ENCODE measurements at places on chromosomes 7 and 10.
A peak's percentile ranks its signal among the peaks of the same experiment; 100 is the strongest.

- no peak for DNase-seq
Measured at GRCh38 chr10:130458509-130458908, 322.3 kb downstream of the GLRX3 start.

DNA sequence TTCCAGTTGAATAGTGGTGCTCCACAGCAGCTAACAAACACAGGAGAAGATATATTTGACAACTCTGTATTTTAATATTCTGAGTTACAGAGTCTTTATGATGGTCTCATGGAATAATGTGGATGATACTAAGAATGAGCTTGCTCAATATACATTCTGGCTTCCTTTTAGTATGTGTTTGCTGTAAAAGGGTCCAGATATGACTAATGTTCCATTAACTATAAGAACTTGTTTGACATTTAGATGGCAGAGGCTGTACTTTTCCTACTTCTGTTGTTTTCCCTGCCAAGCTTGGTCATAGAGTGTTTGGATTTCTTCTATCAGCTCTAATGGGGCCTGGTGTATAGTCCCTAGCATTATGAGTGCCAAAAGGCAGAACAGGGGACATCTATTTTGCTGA, 61.5 kb upstream of the GPR22 start:
- no peak for DNase-seq

DNA sequence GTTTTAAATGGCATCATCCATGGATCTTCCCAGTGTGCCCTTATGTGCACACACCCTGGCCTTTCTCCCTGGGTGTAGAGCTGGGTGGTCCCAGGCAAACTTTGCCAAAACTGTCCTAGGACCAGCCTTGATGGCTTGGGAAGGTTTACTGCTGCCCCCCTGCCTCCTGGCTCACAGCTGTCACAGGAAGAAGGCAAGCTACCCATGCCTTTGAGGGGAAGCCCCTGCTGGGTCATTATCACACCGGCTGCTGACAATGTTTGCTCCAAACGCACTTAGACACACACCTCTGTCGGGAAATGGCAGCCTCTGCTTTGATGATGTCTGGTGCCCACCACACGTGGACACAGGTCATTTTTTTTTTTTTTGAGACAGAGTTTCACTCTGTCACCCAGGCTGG, 25.2 kb upstream of the FIGNL1 start:
- DNase-seq, result no peak

DNA sequence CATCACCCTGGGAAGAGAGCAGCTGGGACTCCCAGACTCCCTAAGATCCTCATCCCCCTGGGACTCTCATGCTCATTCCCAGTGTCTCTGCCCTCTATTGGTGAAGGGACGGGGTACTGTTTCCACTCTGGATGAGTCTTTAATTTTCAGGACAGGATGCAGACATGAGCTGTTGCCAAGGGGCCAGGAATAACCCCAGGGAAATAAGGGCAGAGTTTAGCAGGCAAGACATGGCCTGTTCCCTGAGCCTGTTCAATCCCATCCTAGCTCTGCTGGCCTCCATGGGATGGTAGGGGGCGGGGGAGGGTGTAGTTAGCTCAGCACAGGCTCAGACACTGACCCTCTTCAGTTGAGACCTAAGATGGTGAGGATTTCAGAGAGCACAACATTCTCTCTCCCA, 14.0 kb downstream of the C10orf105 start:
- DNase-seq, result no peak

GRCh38 chr7:1558841-1559625, 3.0 kb upstream of the TMEM184A start:
- no peak for DNase-seq

- DNase-seq, result peak; percentile 9
Measured at GRCh38 chr10:91006001-91006751, 85.3 kb upstream of the ANKRD1 start.

GRCh38 chr10:126235091-126235978, 152.9 kb downstream of the ADAM12 start:
- no peak for DNase-seq

GRCh38 chr10:83654689-83655088, 484.6 kb upstream of the GHITM start:
- DNase-seq, result no peak

- no peak for DNase-seq
Measured at GRCh38 chr7:22061775-22062174, 116.1 kb upstream of the CDCA7L start.

GRCh38 chr10:15419279-15419874, 48.3 kb upstream of the FAM171A1 start:
- DNase-seq, result no peak

DNA sequence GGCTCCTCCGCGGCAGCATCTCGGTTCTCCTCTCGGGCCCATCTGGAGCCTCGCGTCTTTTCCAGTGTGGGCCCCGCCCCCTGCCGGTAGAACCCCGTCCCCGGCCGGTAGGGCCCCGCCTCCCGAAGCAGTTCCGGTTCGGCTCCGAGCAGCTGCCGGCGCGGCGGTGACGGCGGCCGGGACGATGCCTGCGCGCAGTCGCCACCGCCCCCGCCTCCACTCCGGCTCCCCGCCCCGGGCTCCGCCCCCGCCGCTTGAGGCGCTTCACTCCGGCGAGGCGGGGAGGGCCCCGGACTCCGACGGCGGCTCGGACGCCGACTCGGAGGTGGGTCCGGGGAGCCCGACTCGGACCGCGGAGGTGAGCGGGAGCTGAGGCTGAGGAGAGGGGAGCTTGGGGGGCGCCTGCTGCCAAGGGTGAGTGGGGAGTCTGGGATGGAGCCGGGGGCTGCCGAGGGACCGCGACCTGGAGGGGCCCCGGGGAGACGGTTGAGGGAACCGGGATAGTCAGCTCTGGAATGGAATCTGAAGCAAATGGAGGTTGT, at the start of gene SAMD8:
SAMD8 (plus strand) TSS at position 292 of the 542 bp plus-strand sequence. CDS start 38,873 bp downstream, outside the sequence.
- DNase-seq, result peak; percentile 96

DNA sequence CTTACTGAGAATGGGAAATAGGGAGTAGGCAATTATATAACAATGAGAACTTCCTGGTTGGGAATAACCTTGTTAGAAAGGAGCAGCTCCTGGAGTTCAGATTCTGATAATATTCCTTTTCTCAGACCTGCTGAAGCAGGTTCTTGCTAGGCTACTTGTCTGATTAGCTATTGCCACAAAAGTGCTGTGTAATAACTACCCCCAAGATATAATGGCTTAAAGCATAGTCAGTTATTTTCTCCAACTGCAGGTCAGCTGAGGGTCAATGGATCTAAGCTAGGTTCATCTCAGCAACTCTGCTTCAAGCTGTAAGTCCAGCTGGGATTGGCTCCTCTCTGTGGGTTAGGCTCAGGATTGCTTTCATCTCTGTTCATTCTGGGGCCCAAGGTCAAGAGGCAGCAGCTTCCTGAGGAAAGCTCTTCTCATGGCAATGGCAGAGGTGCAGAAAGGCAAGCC, 9.4 kb upstream of the CNOT4 start:
- no peak for DNase-seq

DNA sequence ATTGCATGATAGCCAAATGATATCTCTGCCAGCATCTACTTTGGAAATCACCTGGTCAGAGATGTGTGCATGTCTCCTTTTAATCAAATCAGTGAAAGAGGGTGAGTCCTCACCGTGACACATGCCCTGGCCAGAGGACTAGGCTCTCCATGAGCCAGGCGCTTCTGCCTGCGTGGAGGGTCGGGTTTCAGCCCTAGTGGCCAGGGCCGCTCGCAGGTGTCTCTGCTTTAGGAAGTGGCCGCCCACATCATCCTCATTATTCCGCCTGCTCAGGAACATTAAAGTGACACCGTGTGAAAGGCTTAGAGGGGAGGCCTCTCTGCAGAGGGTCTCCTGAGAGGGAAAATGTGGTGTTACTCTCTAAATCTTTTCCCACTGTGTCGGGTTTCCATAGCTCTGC, 173.6 kb upstream of the PRKCQ start:
- no peak for DNase-seq

DNA sequence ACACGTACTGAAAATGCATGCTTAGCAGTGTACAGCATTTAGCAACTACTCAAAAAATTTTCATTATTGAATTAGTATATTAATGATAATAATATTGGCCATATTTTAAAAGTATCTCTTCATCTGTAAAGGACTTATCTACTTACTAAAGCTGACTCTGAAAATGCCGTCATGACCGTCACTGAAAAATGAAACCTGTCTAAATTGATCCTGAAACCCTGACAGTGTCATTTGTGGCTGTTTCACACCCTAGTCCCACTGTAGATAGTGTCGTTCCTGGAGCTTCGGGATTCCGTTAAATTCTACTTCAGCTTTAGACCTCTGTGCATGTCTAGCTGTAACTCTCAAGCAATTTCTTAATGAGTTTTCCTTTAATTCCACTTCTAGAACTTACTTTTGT, 35.8 kb upstream of the EZH2 start:
- no peak for DNase-seq

GRCh38 chr7:32648408-32649156, 153.3 kb downstream of the AVL9 start:
- DNase-seq, result no peak

All from stimulated activated naive CD4-positive, alpha-beta T cell treated with Interleukin-2 at 50 U/mL for 16 hours (primary cell).